ENCODE measurements at places on chromosomes 3 and 15.

DNA sequence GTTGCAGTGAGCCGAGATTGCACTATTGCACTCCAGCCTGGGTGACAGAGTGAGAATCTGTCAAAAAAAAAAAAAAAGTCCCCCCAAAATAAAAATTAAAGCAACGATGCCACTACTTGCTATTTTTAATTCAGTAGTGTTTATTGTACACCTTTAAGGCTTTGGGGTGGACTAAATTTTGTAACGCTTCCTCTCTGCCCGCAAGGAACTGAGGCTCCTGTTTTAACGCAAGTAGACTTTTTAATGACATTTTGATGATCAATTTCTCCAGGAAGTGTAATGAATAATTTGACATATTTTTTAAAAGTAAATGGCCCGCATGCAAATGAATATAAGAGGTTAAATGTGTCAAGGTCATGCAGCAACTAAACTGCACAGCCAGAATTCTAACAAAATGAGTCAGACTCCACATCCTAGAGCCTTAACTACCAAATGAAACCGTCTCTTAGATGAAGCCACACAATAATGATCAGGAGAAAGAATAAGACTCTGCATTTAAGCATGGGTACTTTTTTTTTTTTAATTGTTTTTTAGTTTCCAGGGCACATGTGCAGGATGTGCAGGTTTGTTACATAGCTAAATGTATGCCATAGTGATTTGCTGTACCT, 96.8 kb upstream of the LMOD3 start:
- DNase-seq = no peak

DNA sequence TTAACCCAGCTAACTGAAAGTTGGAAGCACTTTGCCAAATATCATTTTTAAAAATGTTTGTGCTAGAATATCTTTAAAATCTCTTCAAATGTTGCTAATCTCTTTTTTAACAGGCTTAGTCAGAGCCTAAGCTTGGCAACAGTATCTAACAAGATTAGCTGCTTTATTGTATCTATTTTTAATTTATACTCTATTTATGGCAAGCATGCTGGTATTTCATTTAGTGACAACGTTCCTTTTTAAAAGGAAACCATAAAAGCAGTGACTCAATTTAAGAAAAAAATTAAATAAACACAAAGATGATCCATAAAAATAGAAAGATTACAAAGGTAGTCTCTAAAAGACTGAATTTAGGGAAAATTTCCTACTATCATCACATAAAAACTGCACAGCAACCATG, 40.5 kb downstream of the SLC12A6 start:
- DNase-seq = no peak

GRCh38 chr3:136353461-136353860, 103.3 kb downstream of the PCCB start:
- no peak for DNase-seq

DNA sequence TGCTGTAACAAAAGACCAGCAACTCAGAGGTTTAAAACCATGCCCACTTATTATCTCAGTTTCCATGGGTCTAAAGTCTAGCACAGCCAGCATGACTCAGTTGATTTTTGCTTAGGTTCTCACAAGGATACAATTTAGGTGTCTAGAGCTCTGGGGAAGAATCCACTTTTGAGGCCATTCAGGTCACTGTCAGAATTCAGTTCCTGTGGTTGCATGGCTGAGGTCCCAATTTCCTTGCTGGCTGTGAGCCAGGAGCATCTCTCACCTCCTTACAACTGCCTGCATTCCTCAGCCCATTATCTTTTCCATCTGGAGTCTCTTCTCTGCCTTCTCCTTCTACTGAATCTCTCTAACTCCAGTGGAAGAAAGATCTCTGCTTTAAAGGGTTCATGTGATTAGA, 240.5 kb upstream of the CFAP20DC start:
- no peak for DNase-seq

DNA sequence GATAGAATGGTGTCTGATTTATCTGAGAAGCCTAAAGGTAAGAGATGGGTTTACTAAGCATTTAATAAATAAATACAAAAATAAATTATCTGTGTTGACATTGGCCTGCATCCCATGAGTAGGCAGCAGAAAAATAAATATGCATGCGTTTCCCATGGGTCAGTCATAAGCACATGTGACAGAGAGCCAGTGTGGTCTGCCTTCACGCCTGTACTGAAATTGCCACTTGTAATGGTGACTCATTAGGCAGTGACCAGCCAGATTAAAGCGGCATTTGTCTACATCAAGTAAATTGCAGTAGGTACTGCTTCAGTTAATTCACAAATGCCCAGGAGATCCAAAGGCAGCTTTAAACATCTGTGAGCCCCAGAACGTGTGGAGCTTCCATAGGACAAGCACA, 399.6 kb downstream of the NAALADL2 start:
- no peak for DNase-seq

GRCh38 chr15:45611305-45611704, 23.5 kb upstream of the SQOR start:
- no peak for DNase-seq

DNA sequence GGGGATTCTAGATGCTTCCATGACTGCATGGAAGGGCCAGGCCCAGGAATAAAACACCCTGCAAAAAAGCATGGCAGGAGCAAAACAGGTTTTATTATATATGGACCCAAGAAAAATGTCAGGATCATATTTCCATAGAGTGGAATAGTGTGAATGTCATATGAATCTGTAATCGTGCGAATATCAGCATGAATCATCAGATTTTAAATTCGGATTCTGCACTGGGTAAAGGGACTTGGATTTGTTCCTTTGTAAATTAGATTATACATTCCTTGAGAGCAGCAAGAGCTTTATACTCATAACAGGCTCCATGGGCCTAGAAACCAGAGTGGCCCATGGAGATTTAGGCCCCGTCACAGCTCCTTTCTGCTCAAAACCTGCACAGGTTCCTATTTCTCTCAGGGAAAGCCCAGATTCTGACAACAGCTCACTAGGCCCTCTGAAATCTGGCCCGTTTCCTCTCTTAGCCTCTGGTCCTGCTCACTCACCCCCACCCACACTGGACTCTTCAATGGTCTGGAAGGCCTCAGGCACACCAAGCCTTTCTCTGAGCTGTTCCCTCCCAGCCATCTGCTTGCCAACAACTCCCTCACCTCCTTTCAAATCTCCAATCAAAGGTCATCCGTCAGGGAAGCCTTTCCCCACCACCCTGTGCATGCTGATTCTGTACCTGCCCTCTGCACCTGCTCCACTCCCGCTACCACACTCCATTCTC, 76.0 kb downstream of the FEM1B start:
- DNase-seq = no peak

GRCh38 chr3:183163563-183163962, 1.0 kb upstream of the LAMP3 start:
- DNase-seq = no peak

GRCh38 chr3:123535580-123535979, 49.3 kb downstream of the HACD2 start:
- no peak for DNase-seq
